Activated naive CD4-positive, alpha-beta T cell (primary cell): ENCODE measurements at places on chromosomes 2 and 18.
A peak's percentile ranks its signal among the peaks of the same experiment; 100 is the strongest.

DNA sequence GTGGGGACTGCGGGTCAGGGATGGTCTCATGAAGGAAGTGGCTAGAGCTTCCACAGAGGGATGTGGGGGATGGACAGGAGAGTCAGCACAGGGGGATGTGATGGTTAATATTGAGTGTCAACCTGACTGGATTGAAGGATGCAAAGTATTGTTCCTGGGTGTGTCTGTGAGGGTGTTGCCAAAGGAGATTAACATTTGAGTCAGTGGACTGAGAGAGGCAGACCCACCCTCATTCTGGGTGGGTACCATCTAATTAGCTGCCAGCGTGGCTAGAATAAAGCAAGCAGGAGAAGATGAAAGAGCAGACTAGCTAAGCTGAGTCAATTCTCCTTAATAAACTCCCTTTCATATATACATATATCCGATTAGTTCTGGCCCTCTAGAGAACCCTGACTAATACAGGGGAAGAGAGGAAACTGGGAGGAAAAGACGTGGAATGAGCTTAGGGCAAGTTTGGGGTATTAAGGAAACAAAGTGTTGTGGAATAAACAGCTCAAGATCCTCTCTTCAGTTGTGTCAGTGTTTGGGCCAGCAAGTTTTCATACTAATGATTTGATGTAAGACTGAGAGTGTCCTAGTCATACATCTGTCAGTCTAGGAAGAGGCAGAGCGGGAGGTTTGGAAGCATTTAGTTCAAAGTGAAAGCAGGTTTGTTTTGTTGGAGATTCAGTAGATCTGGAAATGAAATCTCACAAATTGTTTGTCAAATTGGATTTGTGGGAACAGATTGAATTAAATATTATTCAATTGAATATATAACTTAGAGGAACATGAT is 135.2 kb upstream of the NT5C1B start:
- DNase-seq: no peak

DNA sequence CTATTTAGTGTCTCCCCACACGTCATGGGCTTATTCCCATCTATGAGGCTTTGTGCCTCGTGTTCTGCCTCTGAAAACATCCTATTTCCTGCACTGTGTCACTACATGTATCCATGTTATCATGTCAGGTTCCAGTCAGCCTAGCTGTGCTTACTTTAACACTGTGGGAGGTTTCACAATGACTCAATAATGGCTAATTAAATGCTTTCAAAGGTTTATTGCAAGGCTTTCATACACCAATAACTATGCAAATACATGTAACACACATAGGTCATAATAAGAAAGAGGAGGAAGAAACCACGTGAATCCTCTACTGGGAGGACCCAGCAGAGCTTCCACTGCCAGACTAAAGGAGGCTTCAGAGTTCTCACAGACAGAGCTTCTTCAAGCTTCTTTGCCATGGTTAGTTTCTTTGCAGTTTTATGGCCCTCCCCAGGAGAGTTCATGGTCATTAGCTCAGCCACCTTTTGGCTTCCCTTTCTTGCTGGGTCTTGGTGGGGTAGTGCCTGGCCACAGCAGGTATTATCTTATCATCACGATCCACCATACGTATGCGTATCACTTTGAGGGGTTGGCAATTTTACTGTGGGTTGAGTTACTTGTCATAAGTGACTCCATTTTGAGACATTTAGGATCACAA is 5.1 kb upstream of the COLEC12 start:
- DNase-seq: no peak

- no peak for DNase-seq
Observed at GRCh38 chr2:206585335-206585734, 57.0 kb upstream of the FAM237A start.

DNA sequence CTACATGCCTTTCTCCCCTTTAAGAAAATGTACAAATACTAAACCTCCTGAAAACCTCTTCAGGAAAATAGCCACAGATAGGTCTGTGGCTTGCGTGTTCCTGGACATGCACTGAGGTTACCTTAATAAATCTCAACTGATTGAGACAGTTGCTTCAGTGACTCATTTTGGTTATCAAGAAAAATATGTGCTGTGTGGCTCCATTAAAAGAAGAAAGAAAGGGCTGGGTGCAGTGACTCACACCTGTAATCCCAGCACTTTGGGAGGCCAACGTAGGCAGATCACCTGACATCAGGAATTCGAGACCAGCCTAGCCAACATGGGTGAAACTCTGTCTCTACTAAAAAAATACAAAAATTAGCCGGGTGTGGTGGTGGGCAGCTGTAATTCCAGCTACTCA is 27.1 kb downstream of the CREG2 start:
- DNase-seq: no peak

- DNase-seq: no peak
Observed at GRCh38 chr18:8416212-8417019, 192.8 kb upstream of the RAB12 start.

GRCh38 chr2:191749181-191749540 is 71.2 kb downstream of the NABP1 start:
- no peak for DNase-seq

- no peak for DNase-seq
Observed at GRCh38 chr18:4308576-4308975, 146.5 kb downstream of the DLGAP1 start.

- no peak for DNase-seq
Observed at GRCh38 chr2:67516362-67516761, 119.2 kb downstream of the ETAA1 start.

DNA sequence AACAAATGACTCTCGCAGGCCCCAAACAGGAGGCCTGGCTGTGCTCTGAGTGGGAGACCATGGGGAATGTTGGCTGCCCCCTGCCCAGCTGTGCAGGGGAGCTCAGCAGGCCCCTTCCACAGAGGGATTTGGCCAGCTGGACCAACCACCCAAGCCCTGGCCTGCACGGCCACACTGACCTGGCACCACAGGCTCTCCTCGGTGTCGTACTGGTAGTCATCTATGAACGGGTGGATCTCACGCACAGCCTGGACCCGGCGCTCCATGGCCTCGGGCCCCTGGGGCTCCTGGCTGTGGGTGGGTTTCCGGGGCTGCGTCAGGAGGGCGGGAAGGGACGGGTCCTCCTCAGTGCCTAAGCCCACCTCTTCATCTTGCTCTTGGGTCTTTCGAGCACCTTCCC is 74.5 kb downstream of the POLR1A start:
- no peak for DNase-seq

- DNase-seq: no peak
Observed at GRCh38 chr2:85952196-85952734, 63.5 kb upstream of the ST3GAL5 start.

DNA sequence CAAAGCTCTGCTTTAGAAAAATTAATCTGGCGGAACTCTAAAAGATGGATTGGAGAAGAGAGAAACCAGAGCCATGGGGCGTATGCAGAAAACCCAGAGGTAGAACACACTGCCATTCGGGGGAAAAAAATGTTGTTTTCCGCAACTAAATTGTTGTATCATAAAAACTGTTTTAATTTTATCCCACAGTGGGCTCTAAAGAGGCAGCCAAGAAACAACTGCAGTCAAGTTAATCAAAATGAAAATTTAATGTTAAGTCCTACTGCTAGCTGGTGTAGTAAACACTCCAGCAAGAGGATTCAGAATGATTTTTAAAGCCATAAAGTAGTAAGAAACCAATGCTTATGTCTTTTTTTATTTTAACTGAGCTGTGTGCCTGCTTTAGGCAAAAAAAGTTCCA is 69.1 kb downstream of the GAREM1 start:
- no peak for DNase-seq

DNA sequence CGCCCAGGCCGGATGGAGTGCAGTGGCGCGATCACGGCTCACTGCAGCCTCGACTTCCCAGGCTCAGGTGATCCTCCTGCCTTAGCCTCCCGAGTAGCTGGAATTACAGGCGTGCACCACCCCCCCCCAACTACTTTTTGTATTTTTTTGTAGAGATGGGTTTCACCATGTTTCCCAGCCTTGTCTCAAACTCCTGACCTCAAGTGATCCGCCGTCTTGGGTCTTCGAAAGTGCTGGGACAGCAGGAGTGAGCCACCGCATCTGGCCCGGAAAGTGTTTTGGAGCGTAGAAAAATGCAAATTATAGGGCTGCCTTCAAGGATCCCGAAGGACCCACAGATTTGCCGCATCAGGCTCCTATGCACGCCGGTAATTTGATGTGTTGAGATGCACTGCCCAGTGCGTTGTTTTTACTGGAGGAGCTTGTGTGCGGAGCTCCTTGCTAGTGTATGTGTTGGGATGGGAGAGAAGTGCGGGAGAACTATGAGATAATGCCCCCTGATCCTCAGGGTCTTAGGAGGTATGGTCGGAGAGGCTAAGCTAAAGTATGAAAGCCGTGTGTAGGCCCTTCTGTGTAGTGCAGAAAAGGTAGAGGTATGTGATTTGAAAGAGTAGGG is 1.2 kb upstream of the CLASP1 start:
- DNase-seq: peak; percentile 9

DNA sequence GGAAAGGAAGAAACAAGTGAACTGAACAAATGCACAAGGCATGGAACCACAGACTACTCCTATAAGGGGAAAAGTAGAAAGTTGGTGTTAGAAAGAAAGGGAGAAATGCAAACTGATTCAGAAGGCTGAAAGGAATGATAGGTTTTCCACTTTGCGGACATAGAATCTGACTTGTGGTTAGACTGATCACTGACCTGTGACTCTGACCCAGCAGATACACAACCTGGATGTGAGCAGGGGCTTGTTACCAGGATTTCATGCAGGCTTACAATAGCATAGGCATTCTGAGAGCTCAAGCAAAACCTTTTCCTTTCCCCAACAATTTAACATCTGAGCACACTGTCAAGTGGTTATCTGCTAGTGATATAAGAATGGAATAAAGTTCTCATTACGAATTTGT is 237.0 kb upstream of the CDH20 start:
- no peak for DNase-seq

DNA sequence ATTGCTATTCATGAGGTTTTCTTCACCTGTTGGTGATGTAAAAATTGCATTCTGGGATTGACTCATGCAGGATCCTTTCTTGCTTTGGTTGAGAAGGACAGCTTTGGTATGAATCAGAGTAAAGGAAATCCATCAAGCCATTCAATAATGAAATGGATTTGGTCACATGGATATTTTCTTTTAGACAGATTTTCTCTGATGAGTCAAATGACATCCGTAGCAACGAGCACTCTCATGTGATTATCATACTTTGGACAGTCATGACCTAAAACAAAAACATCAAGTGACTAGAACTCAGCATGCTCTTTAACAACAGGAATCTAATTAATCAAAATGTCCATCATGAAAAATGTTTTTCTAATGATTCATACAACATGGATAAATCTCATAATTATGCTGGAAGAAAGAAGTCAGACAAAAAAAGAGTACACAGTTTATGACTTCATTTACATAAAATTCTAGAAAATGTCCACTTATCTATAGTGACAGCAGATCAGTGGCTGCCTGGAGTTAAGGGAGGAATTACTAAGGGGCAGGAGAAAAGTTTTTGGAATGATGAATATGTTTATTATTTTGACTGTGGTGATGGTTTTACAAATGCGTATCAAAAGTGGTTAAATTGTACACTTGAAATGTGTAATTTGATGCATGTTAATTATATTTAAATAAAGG is 30.7 kb downstream of the TRAK2 start:
- no peak for DNase-seq

DNA sequence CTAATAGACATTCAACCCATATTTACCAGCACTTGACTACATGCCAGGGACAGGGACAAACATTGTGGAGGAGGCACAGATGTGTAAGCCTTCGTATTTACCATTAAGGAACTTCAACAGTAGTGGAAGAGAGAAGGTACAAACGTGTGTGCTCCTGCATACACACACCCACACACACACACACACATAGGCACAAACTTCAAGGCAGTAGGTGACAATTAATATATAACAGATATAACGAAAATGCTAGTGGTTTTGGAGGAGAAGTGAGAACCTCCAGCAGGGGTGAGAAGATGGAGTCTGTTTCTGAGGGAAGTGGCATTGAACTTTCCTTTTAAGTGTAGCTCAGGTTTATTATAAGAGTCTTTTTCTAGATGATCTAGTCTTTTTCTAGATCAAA is 231.1 kb downstream of the SETBP1 start:
- no peak for DNase-seq

GRCh38 chr2:223860809-223861738 is 23.7 kb upstream of the AP1S3 start:
- DNase-seq: no peak

GRCh38 chr18:75065251-75066000 is 143.5 kb downstream of the PTGR3 start:
- no peak for DNase-seq

DNA sequence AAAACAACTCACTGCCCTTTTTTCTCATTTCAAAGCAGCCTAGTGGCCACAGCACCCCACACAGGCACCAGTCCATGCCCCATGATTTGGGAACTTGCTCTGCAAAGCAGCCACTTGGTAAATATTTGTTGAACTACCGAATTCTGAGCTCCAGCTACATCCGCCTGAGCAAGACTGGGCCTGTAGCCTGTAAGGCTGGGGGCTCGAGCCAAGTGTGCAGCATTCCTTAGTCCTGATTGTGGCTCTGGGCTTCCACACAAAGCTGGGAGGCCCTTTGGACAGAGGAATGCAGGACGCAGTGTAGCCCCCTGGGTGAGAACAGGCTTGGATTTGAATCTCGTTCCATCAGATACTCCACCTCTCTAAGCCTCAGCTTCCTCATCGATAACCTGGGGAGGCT is 88.4 kb downstream of the ACTR2 start:
- no peak for DNase-seq

DNA sequence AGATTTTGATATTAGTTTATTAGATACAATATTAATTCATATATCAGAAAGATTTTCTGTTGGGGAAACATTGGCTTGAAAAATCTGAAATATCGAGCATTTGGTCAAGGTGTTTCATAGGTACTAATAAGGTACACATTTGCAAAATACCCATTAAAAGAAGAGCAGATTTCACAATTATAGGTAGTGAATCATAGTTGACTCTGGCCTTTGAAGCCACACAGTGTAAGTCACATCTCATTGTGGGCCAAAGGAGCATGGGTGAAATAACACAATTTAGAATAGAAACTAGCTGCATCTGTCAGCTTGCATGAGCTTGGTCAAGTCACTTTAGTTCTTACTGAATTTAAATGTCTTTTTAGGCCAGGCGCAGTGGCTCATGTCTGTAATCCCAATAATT is 4.9 kb downstream of the KDM3A start:
- no peak for DNase-seq
